ENCODE measurements at places on chromosomes 2 and 18. TPM values are rescaled to one million over a fixed set of nuclear protein-coding genes. Genes with fewer than 3 reads are reported as not detected.

DNA sequence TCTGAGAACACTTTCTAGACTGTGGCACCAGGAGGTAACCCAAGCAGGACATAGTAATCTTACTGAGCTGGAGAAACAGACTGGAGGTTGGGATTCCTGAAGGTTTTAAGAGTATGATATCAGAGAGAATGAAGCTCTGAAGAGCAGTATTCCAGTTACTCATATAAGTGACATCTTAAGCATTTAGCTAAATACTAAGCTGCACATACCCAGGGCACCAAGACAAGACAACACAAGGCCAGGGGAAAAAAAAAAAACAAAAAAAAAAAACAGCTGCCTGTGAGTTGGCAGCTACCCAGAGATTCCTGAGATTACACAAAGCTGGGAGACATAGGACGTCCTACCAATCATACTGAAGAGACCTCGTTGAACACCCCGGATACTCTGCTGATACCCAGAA, 175.8 kb downstream of the SRBD1 start:
- no peaks in the 10 kb centered on the region for H3K36me3 ChIP-seq
- no peaks in the 10 kb centered on the region for H3K4me1 ChIP-seq
- H3K27me3 ChIP-seq: no peaks in the 10 kb centered on the region
- no peak overlapping the region for H3K4me3 ChIP-seq

DNA sequence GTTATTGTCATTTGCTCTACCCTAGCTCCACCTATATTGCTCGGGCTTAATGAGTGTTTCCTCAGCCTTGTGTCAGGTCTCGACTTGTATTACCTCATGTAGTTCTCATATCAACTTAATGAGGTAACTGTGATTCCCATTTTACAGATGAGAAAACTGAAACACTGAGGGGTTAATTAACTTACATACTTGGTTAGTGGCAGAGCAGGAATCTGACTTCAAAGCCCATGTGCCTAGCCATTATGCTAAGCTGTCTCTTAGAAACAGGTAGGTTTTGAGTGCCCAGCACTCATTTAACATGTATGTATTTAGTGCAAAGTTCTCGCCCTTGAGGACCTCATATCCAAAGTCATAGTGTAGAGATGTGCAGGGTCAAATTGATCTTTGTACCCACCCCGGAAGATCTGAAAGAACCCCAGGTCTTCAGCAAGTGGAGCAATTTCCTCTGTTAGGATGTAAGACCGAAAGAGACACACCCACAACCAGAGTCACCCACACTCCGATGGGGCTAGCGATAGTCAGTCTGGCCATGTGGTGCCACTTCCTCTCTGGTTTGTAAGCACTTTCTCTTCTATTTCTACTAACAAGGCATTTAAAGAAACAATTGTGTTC, 121.0 kb upstream of the SLC39A10 start:
- H3K27me3 ChIP-seq: no peaks in the 10 kb centered on the region
- H3K36me3 ChIP-seq: no peaks in the 10 kb centered on the region
- H3K4me1 ChIP-seq: peaks cover 50% of the 10 kb centered on the region
- H3K4me3 ChIP-seq: peak overlapping the region; percentile 73
- no peak for DNase-seq

DNA sequence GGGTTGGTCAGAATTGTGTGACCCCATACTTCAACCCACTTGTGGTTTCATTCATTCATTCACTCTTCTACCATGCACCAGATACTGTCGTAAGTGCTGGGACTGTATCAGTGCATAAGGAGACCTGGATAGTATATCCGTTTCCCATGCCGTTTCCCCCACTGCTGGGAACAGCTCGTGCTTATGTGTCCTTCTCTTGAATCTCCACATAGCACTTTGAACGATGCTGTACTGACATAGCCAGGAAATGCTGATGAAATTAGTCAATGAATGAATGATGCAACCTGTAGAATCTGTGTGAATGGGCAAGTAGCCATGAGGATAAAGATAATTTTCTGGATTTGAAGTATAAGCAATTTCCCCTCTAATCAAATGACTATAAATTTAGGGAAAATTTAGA, 276.1 kb downstream of the BCL2 start:
- no peaks in the 10 kb centered on the region for H3K36me3 ChIP-seq
- no peak for DNase-seq
- H3K27me3 ChIP-seq: peaks cover 15% of the 10 kb centered on the region
- H3K4me3 ChIP-seq: no peak overlapping the region

- H3K36me3 ChIP-seq: peaks cover 6% of the 10 kb centered on the region
- no peaks in the 10 kb centered on the region for H3K27me3 ChIP-seq
- peaks cover 4% of the 10 kb centered on the region for H3K4me1 ChIP-seq
- no peak for DNase-seq
- no peak overlapping the region for H3K27ac ChIP-seq
- no peak overlapping the region for H3K4me3 ChIP-seq
Observed at GRCh38 chr2:135144343-135144742, 92.3 kb downstream of the RAB3GAP1 start.

Gene BMP10
- not detected for total RNA-seq

- peaks cover 35% of the 10 kb centered on the region for H3K4me1 ChIP-seq
- peak overlapping the region; percentile 86 for H3K27ac ChIP-seq
- peaks cover 4% of the 10 kb centered on the region for H3K36me3 ChIP-seq
- peak overlapping the region; percentile 76 for H3K4me3 ChIP-seq
- no peaks in the 10 kb centered on the region for H3K27me3 ChIP-seq
- no peak for DNase-seq
Observed at GRCh38 chr18:13455960-13456481, 237.5 kb downstream of the LDLRAD4 start.

Gene VWC2L
- total RNA-seq: not detected

DNA sequence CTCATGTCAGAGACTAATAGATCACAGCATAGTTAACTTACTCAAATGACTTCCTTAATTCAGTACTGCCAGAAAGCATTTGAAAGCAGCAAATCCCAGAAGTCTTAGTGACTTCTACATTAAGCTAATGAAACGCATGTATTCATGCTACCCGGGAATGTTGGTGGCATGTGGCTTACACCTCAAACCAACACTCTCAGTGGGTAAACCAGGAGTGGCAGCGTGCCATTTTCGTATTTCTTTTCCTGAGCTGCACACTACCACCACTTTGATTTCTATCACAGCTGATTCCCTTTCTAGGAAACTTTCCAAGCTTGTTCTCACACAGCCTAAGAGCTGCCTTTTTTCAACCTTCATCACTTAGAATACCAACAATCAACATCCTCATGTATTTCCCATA, 646.6 kb downstream of the NRXN1 start:
- peaks cover 2% of the 10 kb centered on the region for H3K4me1 ChIP-seq
- H3K27ac ChIP-seq: no peak overlapping the region
- DNase-seq: no peak
- no peaks in the 10 kb centered on the region for H3K27me3 ChIP-seq
- no peak overlapping the region for H3K4me3 ChIP-seq

- no peak for DNase-seq
- peaks cover 8% of the 10 kb centered on the region for H3K36me3 ChIP-seq
Observed at GRCh38 chr18:12849548-12849947, 34.5 kb downstream of the PTPN2 start.

DNA sequence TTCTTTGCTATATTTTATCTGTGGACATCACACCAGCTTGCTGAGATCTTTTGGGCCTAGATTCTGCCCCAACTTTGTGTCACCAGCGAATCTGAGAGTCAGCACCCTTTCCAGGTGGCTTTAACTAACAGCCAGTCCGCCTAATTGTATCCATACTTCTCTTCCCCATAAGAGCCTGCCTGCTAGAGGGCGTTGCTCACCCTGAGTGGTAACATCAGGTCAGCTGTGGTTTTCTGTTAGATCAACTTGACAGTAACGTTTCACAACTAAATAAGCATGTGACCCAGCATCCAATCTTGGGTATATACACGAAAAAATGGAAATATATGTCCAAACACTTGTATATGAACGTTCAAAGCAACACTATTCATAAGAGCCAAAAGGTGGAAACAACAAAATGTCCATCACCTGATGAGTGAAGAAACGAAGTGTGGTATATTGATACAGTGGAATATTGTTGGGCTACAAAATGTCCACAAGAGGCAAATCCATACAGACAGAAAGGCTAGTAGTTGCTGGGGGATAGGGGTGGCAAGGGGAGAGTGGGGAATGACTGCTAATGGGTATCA, 24.9 kb downstream of the EFHD1 start:
- H3K36me3 ChIP-seq: no peaks in the 10 kb centered on the region
- H3K4me1 ChIP-seq: no peaks in the 10 kb centered on the region
- H3K27me3 ChIP-seq: peaks cover 22% of the 10 kb centered on the region
- no peak overlapping the region for H3K4me3 ChIP-seq
- DNase-seq: no peak
- H3K27ac ChIP-seq: no peak overlapping the region

GRCh38 chr2:217360111-217360510, 500.2 kb upstream of the TNP1 start:
- no peaks in the 10 kb centered on the region for H3K4me1 ChIP-seq
- H3K4me3 ChIP-seq: no peak overlapping the region
- no peak overlapping the region for H3K27ac ChIP-seq
- H3K27me3 ChIP-seq: no peaks in the 10 kb centered on the region
- no peak for DNase-seq

Gene ALKAL2
- not detected for total RNA-seq

Gene LRRC30
- not detected for total RNA-seq

DNA sequence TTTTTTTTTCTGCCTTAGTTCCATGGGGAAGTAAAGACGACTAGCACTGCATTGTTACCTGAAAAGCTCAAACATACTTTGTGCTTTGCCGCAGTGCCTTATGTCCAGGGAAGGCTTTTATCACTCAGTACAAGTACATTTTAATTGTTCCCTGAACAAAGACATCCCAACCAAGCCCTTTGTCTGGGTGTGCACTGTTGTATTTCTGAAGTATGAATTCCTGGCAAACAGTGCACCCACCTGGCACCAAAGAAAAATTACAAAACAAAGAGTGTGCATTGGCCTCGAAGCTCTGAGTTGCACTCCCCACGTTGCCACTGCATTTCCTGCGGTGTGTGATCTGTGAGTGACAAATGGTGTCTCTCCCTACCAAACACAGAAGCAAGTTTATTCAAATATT, 858.5 kb upstream of the PIK3C3 start:
- no peaks in the 10 kb centered on the region for H3K36me3 ChIP-seq
- no peak for DNase-seq
- no peaks in the 10 kb centered on the region for H3K27me3 ChIP-seq
- H3K4me1 ChIP-seq: no peaks in the 10 kb centered on the region
- H3K4me3 ChIP-seq: no peak overlapping the region
- no peak overlapping the region for H3K27ac ChIP-seq

- no peaks in the 10 kb centered on the region for H3K27me3 ChIP-seq
- no peaks in the 10 kb centered on the region for H3K36me3 ChIP-seq
- H3K4me1 ChIP-seq: peaks cover 7% of the 10 kb centered on the region
- no peak overlapping the region for H3K27ac ChIP-seq
- no peak overlapping the region for H3K4me3 ChIP-seq
Observed at GRCh38 chr18:26536664-26537063, 11.7 kb downstream of the KCTD1 start.

GRCh38 chr2:129062146-129062912, 743.7 kb upstream of the HS6ST1 start:
- H3K36me3 ChIP-seq: no peaks in the 10 kb centered on the region
- no peaks in the 10 kb centered on the region for H3K27me3 ChIP-seq
- no peaks in the 10 kb centered on the region for H3K4me1 ChIP-seq
- no peak overlapping the region for H3K27ac ChIP-seq

Gene RSAD2
- 4.7 TPM for total RNA-seq

GRCh38 chr2:118250001-118250400, 161.7 kb downstream of the INSIG2 start:
- H3K4me3 ChIP-seq: no peak overlapping the region
- peaks cover 2% of the 10 kb centered on the region for H3K4me1 ChIP-seq
- H3K27ac ChIP-seq: no peak overlapping the region
- peaks cover 60% of the 10 kb centered on the region for H3K27me3 ChIP-seq
- no peaks in the 10 kb centered on the region for H3K36me3 ChIP-seq

DNA sequence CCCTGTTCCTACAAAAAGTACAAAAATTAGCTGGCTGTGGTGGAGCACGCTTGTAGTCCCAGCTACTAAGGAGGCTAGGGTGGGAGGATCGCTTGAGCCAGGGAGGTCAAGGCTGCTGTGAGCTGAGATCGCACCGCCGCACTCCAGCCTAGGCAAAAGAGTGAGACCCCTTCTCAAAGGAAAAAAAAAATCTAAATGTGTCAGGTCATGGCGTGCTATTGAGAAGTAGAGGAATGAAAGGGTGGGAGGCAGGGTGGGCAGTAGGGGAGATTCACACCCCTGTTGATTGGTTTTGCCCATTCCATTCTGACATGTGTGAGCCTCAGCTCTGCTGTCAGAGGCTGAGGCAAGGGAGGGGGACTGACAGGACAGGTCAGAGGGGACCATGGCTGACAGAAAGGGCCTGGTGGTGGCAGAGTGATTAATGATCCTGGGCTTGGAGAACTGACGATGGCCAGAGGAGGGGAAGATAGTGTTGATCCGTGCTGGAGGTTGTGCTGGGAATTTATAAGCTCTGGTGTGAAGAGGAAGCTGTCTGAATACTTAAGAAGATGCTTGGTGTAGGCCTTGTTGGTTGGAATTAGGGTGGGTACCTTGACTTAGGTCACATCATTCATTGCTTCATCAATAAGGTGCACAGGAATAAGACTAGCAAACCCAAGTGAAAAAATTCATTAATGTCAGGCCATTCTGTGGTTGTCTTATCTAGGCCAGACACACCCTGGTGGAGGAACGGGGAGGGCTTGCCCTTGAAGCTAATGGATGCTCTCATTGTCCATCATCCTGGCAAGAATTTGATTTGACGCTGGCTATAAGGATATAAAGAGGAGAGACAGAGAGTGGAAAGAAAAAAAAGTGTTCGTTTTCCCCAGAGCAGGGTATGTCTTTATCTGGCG, 19.1 kb upstream of the SMARCAL1 start:
- H3K36me3 ChIP-seq: peaks cover 6% of the 10 kb centered on the region
- peaks cover 11% of the 10 kb centered on the region for H3K27me3 ChIP-seq
- H3K4me1 ChIP-seq: peaks cover 8% of the 10 kb centered on the region

- H3K4me1 ChIP-seq: peaks cover 3% of the 10 kb centered on the region
- DNase-seq: no peak
- H3K27me3 ChIP-seq: peaks cover 8% of the 10 kb centered on the region
- H3K36me3 ChIP-seq: no peaks in the 10 kb centered on the region
- no peak overlapping the region for H3K27ac ChIP-seq
Observed at GRCh38 chr2:198168651-198169050, 364.3 kb downstream of the PLCL1 start.

Gene ITGB1BP1
- 74.9 TPM for total RNA-seq

DNA sequence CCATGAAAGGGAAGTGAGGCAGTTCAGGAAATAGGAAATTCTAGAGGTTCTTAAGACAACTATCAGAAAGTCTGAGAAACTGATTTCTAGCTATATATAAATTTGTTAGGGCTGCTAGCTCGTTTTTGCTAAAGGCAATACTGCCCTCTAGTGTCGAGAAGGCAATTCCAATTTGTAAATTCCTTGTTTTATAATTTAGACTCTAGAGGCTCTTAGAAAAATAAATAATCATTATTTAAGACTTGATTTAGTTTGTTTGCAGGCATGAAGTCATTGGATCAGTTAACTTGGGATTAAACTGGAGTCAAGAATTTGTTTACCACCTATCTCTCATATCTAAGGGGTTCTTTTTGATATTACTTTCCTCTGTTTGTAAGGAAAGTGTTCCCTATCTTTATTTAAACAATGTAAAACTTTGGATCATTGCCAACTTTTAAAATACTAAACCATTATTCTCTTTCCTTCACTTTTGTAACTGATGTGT, 66.2 kb downstream of the ACVR2A start:
- no peak for DNase-seq
- peak overlapping the region; percentile 16 for H3K27ac ChIP-seq
- peaks cover 6% of the 10 kb centered on the region for H3K4me1 ChIP-seq

GRCh38 chr2:5730386-5730785, 38.2 kb downstream of the SOX11 start:
- H3K27ac ChIP-seq: no peak overlapping the region
- H3K27me3 ChIP-seq: peaks cover 5% of the 10 kb centered on the region
- no peak for DNase-seq
- H3K4me1 ChIP-seq: no peaks in the 10 kb centered on the region
- no peaks in the 10 kb centered on the region for H3K36me3 ChIP-seq
- no peak overlapping the region for H3K4me3 ChIP-seq

Measured in T-helper 17 cell (primary cell).